Colonic mucosa (tissue), 4 donors: ENCODE measurements at places on chromosomes 7 and 10.

GRCh38 chr7:93315896-93316295 is 83.7 kb downstream of the VPS50 start:
- DNase-seq, result no peak

DNA sequence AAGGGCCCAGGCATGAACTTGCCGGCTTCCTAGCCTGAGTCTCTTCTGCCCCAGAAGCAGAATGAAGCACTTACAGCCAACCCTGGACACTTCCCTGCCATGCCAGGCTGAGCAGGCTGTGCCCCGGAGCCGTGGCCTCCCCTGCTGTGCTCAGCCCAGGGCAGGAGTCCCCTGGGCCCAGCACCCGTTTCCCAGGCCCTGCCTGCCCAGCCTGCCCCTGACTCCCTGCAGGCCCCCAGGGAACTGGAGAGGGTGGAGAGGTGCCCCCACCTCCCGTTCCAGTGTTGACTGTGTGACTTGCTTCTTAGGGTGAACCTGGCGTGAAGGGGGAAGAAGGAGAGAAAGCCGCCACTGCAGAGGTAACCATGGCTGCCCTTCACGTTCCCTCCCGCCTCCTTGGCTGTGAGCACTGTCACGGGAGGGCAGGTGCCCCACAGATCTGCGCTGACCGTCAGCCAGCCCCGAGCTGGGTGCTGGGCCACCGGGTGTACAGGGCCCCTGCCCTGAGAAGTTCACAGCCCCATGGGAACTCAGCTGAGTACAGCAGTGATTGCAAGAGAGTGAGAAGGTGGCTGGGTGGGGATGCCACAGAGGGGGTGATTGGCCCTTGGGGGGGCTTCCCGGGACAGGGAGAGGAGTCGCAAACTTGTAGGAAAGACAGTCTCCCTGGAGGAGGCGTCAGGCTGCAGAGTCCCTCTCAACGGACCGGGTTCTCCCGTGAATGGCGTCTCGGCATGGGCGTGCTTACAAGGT is 75.9 kb downstream of the MYL10 start:
- no peak for DNase-seq

DNA sequence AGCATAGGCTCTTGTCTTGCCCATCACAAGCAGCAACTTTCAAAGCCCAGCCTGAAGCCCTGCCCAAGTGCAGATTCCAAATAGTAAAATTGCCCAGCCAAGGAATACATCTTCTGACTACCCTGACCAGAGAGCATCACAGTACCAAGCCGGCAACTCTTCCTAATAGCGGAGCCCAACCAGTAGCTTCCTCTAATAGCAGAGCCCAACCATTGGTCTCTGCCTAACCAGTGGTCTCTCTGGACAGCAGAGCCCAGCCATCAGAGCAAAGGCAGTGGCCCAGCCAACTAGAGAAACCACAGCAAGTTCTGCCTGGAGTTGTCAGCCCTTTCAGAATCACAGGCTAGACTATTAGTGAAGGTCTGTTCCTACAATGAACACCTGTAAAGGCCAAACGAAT is 285.6 kb downstream of the HGF start:
- DNase-seq, result no peak

DNA sequence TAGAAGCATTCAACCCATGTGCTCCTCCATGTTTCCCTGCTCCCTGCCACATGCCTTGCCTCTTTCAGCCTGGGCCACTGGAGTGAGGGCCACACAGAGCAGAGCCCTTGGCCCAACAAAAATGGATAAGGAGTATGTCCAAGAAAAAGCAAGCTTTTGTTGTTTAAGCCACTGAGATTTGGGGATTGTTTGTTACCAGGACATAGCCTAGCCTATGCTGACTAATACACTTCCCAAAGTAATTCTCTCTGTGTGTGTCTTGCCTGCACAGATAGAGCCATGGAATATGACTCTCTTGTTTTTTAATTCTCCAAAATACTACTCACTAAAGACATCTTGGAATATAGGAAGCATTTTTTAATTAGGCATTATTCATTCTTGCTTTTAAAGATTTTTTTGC is 13.5 kb upstream of the ITIH2 start:
- DNase-seq, result no peak

GRCh38 chr7:29592866-29593265 is 29.2 kb downstream of the PRR15 start:
- no peak for DNase-seq

GRCh38 chr10:8306685-8307364 is 252.3 kb downstream of the GATA3 start:
- no peak for DNase-seq

- no peak for DNase-seq
Observed at GRCh38 chr10:71474702-71475242, 78.1 kb downstream of the CDH23 start.
